NCI-H2081 (cell line): ENCODE measurements at places on chromosomes 4 and X.

DNA sequence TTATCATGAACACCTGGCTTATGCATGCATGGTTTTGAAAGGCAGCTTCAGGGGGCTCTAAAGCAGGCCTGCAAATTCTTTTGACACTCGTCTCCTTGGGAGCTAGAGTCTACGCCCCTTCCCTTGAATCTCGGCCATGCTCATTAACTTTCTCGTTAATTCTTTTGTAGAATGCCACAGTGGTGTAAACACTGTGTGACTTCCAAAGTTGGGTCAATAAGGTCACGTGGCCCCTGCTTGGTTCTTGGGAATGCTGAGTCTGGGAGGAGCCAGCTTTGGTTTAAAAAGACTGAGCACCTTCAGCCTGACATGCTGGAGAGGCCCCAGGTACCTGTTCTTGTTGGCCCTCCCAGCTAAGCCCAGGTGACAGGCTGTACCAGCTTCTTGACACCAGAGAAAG, 228.4 kb downstream of the DHRSX start:
- no peak for DNase-seq

DNA sequence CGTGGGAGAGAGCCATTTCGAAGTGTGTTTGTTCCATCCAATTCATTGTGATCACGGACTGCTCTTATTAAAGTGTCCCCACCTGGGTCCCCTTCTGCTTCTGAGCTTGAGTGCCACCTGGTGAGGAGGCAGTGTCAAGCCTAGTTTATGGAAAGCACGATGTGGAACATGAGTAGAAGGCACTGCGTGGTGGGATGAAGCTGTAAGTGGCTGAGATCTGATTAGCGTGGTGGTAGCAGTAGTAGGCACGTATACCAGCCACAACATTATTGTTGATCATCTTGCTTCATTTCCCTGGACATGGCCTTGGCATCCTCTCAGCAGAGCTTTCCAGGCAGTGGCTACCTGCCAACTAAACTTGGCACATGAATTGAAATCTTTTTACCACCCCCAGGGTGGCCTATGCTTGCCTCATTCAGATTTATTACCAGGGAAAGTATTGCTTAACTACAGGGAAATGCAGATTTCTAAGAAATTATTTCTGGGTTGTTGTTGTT, 46.4 kb downstream of the GPAT3 start:
- peak; percentile 33 for DNase-seq

DNA sequence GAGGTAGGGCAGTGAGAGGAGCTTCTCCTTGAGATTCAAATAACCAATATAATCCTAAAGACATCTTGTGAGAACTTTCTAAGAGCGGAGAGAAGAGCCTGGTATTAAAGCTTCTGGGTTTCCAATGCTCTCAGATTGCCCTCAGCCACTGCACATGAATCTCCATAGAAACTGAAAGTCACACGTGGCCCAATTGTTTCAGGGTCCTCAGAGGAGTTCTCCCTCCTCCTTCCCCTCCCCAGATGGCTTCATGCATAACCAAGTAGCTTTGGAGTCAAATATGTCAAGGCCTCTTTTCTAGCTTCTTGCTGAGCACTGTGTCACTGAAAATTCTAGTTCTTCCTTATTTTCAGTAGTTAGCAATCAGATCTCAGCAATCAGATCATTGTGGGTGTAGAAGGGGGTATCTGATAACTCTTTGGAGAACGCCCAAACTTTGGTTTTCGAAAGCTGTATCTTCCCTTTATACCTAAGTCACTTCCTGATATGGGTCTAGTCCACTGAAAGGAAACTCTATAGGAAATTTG, 2.2 kb downstream of the BTK start:
- no peak for DNase-seq

- no peak for DNase-seq
Measured at GRCh38 chrX:152866386-152866785, 31.5 kb upstream of the ZNF185 start.

DNA sequence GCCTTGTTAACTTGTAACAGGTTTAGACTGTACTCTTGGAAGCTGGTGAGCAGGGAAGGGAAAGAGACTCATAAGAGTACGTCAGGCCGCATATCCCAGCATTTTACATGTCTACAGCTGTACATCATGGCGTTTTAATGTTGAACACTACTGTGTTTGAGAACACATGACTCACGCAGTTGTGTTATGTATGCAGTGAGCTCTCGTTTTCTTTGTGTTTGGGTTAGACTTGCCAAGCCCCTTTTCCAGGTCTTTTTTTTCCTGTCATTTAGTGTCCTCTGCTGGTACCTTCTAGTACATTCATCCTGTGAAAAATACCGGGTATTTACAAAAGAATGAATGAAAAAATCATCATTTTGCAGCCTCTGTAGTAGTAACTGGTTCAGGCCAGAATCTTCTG, 35.3 kb downstream of the SMS start:
- no peak for DNase-seq

DNA sequence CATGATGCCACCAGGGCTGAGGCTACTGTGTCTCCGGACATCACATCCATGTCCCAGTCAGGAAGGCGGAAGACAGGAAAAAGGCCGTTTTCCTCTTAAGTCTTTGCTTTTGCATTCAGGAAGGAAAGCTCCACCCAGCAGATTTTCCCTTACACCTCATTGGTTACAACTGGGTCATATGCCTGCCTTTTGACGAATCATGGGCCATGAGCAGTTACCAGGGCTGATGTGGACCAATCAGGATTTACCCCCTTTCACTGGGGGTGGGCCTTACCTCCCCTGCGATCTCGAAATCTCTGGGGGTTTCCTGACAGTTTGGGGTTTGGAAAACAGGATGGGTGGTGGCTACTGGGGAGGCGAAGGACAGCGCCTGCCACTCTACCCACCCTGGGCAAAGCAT, 52.5 kb upstream of the GRPEL1 start:
- no peak for DNase-seq

GRCh38 chr4:51884055-51884454, 41.1 kb downstream of the DCUN1D4 start:
- DNase-seq: no peak

DNA sequence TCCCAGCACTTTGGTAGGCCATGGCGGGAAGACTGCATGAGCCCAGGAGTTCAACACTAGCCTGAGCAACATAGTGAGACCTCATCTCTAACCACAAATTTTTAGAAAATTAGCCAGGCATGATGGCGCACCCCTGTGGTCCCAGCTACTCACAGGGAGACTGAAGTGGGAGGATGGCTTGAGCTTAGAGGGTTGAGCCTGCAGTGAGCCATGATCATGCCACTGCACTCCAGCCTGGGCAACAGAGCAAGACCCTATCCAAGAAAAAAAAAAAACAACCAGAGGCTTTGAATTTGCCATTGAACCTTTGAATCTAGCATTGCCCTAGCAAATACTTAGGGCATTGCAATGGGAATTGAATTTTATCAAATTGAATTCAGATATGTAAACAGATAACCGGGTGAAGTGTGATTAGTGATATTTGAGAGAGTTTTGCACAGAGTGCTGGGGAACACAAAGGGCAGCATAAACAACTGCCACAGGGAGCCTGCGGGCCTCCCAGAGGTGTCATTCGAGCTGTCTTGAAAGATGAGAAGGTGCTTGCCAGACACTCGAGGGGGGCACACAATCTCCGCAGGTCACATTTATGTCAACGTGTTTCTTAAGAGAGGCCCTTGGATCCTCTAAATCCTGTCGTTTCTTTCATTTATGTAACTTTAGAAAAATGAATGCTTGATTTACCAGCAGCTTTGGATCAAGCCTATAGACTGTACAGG, 200.3 kb downstream of the AASDH start:
- no peak for DNase-seq

DNA sequence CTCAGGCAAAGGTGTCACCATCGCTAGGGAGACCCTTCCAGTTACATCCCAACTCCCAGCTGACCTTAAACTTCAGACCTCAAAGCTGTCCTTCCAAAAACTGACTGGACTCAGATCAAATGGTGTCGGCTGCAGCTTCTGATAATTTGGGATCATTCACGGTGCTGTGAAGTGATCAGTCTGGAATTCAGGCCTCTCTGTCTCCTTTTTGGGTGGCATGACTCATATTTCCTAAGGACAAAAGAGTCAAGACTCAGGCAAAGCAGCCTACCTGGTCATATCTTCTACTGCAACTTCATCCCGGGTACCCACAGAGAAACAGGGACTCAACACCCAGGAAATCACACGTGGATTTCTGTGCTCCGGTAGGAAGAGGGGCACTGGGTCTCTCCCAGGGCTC, 87.6 kb downstream of the SORCS2 start:
- no peak for DNase-seq

DNA sequence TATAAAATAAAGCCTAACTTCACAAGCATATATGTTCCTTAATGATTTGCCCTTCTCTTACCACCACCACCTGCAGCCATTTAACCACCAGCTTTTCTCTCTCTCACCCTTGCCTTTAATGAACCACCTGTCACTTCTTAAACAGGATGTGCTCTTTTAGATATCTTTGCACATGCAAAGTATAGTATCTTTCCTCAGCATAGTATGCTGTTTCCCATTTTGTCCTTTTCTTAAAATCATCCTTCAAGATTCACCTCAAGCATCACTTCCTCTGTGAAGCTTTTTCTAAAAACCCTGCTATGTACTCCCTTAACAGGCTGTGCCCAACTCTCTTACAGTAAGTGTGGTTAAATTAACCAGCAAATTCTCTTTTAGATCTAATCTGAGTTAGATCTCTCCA, 8.2 kb upstream of the CNOT6L start:
- DNase-seq: no peak

DNA sequence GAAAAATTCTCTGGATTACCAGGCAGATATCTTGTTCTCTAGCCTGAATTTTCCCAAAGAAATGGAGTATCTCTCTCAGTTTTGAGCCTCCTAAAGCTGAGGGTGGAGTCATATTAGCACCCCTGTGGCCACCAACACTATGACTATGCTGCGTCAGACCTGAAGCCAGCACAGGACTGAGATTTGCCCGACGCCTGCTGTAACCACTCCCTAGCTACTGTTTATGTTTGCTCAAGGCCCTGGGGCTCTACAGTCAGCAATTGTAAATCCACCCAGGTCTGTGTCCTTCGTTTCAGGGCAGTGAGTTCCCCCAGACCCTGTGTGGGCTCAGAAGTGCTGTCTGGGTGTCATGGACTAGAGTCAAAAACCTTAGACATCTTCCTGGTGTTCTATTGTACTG, 61.4 kb downstream of the ZXDA start:
- DNase-seq: no peak

- DNase-seq: no peak
Measured at GRCh38 chr4:32003548-32003947, 1283.4 kb downstream of the PCDH7 start.

DNA sequence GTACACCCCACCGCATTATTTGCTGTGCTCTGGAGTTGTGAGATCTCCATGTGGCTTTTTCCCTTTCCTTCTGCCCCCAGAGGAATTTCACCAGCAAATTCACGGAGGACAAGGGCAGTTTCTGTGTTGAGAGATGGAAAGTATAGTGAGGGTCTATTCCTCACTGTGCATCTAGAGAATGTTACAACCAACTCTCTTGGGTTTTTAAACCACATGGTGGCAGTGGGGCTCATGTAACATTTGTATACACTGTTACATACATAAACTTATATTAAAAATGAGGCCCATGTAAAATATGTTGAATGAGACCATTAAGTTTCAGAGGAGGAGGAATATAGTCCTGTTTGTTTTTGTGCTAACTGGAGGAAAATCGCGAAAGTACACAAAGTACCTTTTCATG, 909 bp upstream of the PRKG2 start:
- no peak for DNase-seq

DNA sequence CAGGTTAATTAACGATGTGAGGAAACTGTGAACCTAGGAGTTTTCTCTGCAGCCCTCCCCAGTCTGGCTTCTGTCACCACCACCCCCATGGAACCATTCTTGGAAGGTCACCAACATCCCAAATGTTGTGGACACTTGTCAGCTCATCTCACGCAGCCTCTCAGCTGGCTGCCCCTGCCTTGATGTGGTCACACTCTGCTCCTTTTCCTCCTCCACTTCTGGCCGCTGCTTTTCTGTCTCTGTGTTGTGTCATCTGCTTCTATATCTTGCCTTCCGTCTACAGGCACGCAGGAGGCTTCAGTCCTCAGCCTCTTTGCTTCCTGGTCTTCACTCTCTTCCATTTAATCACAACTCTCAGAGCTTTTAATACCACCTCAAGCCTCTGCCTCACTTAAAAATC, 371.5 kb upstream of the SLIT2 start:
- DNase-seq: no peak

GRCh38 chr4:139844057-139844456, 178.4 kb downstream of the MGST2 start:
- DNase-seq: no peak

DNA sequence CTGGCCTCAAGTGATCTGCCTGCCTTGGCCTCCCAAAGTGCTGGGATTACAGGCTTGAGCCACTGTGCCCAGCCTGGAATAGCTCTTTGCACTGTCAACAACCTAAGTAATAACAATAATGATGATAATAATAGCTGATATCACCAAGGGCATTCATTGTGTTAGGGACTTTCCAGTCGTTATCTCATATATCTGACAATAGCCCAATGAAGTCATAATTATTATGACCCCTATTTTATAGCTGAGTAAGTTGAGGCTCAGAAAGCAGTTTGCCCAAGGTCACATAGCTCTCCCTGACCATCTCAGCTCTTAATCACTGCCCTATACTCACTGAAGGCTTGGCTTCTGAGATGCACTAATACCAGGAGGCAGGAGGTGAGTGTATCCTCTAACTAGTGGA, 18.7 kb upstream of the MAP7D3 start:
- no peak for DNase-seq

GRCh38 chr4:116059361-116059760, 945.9 kb upstream of the NDST4 start:
- DNase-seq: no peak

GRCh38 chrX:46759645-46759974, 692 bp upstream of the SLC9A7 start:
- DNase-seq: no peak

GRCh38 chr4:64713256-64713840, 304.1 kb upstream of the TECRL start:
- DNase-seq: no peak

DNA sequence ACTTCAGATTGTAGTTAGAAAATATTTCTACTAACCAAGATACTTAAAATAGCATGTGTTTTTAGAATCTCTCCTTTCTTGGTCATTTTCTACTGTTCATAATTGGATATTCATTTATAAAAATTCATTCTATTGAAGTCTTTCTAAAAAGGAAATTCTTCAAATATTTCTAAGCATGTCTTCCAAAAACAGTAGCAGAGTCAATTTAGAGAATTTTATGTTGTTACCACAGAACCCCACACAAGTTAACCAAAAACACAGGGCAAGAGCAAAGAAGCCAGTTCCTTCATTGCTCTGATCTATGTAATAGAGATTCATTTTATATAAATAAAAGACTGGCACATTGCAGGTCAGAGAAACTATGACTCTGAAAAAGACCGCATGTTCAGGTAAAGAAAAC, 345.1 kb upstream of the PITX2 start:
- DNase-seq: no peak

DNA sequence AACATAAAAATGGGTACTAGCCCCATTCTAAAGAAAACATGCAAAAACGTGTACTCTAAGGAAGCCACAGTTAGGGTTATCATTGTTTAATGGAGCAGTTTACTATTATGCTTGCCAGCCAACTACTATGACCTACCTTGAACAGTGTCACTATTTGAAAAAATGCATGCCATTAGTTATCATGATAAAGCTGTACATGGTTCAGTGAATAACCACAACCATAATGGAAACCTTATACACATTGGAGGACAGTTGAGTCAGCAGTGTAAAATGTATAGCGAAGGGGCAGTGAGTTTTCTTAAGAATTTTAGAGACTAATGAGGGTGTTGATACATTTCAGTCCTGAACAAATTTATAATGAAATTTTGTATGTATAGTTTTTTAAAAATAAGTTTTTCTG, 381.9 kb downstream of the GRXCR1 start:
- no peak for DNase-seq
